Hematopoietic multipotent progenitor cell treated with erythropoietin and hydrocortisone succinate and interleukin-3 and kit ligand, for 17 days (in vitro differentiated cells): ENCODE measurements at places on chromosomes 5 and 9.

GRCh38 chr5:150139334-150139733 lies 16.3 kb downstream of the PDGFRB start:
- no peak for DNase-seq

GRCh38 chr9:132409828-132410528 lies at the start of gene CFAP77:
CFAP77 (plus strand) TSS chr9:132410211; CDS start chr9:132410272, 61 bp downstream.
- DNase-seq: peak; percentile 46

GRCh38 chr5:120848883-120849282 lies 384.8 kb downstream of the PRR16 start:
- DNase-seq: no peak

DNA sequence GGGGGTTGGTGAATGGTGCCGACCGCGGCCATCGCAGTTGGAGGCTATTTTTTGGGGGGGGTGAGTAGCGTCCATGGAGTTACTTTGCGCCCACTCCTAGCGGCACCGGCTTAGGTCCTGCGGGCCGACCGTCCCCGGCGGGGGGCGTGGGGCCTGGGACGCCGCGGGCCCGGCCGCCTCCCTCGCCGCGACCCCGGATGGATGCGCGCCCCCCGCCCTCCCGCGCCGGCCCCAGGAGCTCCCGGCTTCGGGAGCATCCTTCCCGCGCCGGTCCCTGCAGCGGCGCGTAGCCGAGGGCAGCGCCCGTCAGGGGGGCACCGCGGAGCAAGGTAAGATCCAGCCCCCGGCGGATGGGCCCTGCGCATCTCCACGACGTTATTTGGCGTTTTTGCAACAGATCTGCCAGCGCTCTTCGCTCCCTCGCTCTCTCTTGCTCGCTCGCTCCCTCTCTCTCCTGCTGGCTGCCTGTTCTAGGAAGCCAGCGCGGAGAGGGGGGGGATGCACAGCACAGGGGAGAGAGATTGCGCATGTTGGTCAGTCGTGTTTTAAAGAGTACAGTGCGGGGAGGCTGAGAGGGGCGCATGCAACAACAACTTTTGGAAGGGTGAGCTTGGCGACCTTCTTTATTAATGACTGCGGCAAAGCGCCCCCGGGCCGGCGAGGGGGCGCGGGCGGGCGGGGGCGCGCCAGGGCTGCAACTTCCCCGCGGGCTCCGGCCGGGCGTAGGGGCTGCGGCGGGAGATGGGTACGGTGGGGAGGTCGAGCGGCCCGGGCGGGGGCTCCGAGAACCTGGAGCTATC lies 413 bp downstream of the JADE2 start:
- DNase-seq: peak; percentile 29

DNA sequence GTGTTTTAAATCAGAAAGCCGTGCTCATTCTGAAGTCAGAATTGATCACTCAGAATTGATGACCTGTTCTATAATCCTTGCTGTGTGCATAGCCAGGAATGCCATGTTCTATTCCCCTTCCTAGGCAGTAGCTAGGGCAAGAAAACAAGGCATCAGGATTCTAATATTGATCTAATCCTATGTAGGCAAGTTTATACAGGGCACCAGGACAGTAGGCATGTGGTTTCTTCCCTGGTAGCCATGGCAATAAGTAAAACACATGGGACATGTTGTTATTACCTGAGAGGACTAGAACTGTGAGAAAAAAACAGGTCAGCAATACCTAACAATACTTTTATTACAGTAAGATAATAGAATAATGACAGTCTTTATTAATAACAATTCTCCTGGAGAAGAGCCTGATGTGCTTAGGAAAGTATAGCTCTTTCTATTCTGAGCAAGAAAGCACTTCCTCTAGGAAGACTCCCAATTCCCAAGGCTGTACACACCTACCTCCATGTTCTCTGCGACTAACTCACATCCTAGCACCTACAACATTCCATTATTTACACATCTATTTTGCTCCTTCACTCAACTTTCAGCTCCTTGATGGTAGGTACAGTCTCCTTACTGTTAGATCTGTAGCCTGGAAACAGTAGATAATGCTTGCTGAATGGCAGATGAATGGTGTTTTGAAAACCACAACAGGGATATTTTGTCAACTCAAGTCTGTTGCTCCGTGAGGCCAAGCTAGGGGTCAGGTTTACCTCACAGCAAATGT lies 70.8 kb downstream of the STX17 start:
- no peak for DNase-seq

GRCh38 chr9:20526500-20527319 lies 95.6 kb downstream of the MLLT3 start:
- DNase-seq: no peak

DNA sequence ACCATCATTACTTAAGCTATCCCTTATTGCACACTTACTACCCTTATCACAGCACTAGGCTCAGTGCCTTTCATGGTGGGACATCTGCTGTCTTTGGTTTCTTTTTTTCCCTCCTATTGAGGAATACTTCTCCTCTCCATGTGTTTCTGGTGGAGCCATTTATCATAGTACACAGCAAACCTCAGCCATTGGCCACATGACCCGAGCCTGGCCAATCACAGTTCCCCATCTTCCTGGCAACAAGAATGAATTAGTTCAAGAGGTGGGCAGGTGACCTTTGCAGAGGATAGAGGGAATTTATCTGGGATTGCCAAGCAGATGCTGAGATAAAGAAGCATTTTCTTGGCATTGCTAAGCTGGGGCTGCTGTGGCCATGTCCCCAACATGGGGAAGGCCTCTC lies 101.1 kb upstream of the ZNF618 start:
- DNase-seq: no peak
